Heart left ventricle (tissue), 16 donors: ENCODE measurements at places on chromosomes 6 and 20. TPM values are rescaled to one million over a fixed set of nuclear protein-coding genes. Genes with fewer than 3 reads are reported as not detected.

The HLA-G gene
- not detected for total RNA-seq

The GSTA2 gene
- total RNA-seq: not detected

The NKX2-4 gene
- total RNA-seq: not detected

The SPDEF gene
- total RNA-seq: 0.16 TPM

GRCh38 chr20:25310268-25310920 is 62.5 kb downstream of the PYGB start:
- H3K36me3 ChIP-seq: peaks cover 16% of the 10 kb centered on the region
- peak overlapping the region; percentile 24 for H3K4me3 ChIP-seq
- DNase-seq: no peak

- H3K4me3 ChIP-seq: no peak overlapping the region
- peaks cover 5% of the 10 kb centered on the region for H3K36me3 ChIP-seq
- H3K27ac ChIP-seq: no peak overlapping the region
- no peak for DNase-seq
- peaks cover 23% of the 10 kb centered on the region for H3K4me1 ChIP-seq
Observed at GRCh38 chr6:41679696-41680095, 41.4 kb downstream of the MDFI start.

GRCh38 chr6:108556250-108556649 is 4.5 kb upstream of the FOXO3 start:
- H3K4me1 ChIP-seq: peaks cover 14% of the 10 kb centered on the region
- H3K27me3 ChIP-seq: no peaks in the 10 kb centered on the region
- DNase-seq: no peak
- H3K27ac ChIP-seq: peak overlapping the region; percentile 99
- no peak overlapping the region for H3K4me3 ChIP-seq

- no peaks in the 10 kb centered on the region for H3K4me1 ChIP-seq
- H3K4me3 ChIP-seq: no peak overlapping the region
- H3K27ac ChIP-seq: no peak overlapping the region
- H3K36me3 ChIP-seq: no peaks in the 10 kb centered on the region
- DNase-seq: no peak
Observed at GRCh38 chr6:43936476-43936875, 166.5 kb downstream of the VEGFA start.

DNA sequence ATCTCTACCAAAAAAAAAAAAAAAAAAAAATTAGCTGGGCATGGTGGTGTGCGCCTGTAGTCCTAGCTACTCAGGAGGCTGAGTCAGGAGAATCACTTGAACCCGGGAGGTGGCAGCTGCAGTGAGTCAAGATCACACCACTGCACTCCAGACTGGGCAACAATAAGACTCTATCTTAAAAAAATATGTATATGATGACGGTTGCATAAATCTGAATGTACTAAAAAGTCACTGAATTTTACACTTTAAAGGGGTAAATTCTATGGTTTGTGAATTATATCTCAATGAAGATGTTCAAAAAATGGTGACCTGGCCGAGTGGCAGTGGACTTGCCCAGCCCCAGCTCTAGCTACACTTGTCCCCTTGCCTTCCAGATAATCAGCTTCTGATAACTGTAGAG is 10.4 kb upstream of the ABCC10 start:
- H3K4me1 ChIP-seq: no peaks in the 10 kb centered on the region
- H3K27ac ChIP-seq: no peak overlapping the region
- DNase-seq: no peak
- H3K4me3 ChIP-seq: no peak overlapping the region
- H3K36me3 ChIP-seq: no peaks in the 10 kb centered on the region

GRCh38 chr6:135306740-135307420 is 125.8 kb downstream of the MYB start:
- no peak overlapping the region for H3K4me3 ChIP-seq
- no peaks in the 10 kb centered on the region for H3K27me3 ChIP-seq
- no peak overlapping the region for H3K27ac ChIP-seq
- no peak for DNase-seq

DNA sequence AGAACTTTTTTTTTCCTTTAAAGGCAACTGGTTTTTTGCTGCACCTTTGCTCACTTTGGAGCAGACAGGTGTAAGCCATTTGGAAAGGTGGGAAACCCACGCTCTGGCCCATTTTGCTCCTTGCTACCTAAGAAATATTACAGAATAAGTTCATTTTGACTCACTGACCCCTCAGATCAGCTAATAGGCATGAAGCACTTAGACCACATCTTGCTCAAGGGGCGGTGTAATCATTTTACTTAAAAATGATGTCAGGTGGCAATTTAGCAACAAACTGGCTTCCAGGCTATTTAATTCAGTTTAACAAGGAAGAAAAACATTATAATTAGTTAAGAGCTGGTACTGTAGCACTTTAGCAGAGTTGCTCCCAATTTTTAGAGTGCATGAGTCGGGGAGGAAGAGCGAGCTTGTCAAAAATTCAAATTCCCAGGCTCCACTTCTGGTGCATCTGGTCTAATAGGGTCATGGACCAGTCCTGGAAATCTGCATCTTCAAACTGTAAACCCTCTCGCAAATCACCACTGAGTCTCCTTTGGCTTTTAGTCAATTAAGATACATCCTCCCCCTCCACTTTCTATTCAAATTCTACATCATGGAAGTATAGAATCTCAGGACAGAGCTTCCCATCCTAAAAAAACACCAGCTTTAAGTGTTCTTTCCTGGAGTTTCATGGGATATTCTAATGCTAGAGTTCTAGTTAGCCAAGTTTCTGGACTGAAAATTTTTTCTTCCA is 38.2 kb downstream of the JAG1 start:
- peaks cover 16% of the 10 kb centered on the region for H3K36me3 ChIP-seq
- DNase-seq: no peak
- H3K27me3 ChIP-seq: no peaks in the 10 kb centered on the region
- H3K27ac ChIP-seq: peak overlapping the region; percentile 61
- peaks cover 75% of the 10 kb centered on the region for H3K4me1 ChIP-seq
- H3K4me3 ChIP-seq: no peak overlapping the region

DNA sequence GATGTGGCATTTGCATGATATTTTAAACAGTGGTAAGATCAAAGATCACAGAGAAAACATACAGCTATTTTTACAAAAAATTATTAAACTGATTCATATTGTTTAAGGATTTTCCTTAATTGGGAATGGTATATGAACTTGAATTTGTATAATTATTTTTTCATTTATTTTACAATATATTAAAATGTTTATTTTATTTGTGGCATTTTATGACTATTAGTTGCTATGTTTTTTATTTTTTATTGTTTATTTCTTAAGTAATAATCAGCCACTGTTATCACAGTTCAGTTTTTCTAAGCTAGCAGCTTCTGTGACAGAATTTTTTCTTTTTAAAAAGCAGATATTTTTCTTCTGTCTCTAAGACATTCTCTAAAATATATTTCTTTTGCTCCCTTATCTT is 387.0 kb upstream of the KHDRBS2 start:
- no peaks in the 10 kb centered on the region for H3K36me3 ChIP-seq
- no peak for DNase-seq
- H3K4me3 ChIP-seq: no peak overlapping the region
- H3K4me1 ChIP-seq: no peaks in the 10 kb centered on the region
- no peak overlapping the region for H3K27ac ChIP-seq

DNA sequence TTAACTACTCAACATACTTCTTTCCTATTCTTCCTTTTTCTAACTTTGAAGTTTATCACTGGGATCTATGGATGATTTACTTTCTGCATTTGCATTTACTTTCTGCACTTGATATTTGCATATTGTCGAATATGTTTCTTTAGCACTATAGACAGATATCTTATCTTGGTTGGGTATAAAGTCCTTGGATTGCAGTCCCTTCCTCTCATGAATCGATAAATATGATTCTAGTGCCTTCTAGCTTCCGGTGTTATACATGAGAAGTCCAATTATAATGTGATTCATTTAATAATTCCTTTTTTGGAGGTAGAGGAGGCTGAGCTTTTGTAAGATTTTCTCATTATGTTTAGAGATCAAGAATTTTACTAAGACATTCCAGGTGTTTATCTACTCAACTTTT is 321.2 kb upstream of the RUNX2 start:
- H3K4me1 ChIP-seq: no peaks in the 10 kb centered on the region
- no peaks in the 10 kb centered on the region for H3K36me3 ChIP-seq
- H3K27ac ChIP-seq: no peak overlapping the region
- DNase-seq: no peak

GRCh38 chr20:40770564-40771307 is 81.7 kb upstream of the MAFB start:
- H3K36me3 ChIP-seq: no peaks in the 10 kb centered on the region
- peaks cover 9% of the 10 kb centered on the region for H3K4me1 ChIP-seq
- DNase-seq: no peak
- no peak overlapping the region for H3K4me3 ChIP-seq

DNA sequence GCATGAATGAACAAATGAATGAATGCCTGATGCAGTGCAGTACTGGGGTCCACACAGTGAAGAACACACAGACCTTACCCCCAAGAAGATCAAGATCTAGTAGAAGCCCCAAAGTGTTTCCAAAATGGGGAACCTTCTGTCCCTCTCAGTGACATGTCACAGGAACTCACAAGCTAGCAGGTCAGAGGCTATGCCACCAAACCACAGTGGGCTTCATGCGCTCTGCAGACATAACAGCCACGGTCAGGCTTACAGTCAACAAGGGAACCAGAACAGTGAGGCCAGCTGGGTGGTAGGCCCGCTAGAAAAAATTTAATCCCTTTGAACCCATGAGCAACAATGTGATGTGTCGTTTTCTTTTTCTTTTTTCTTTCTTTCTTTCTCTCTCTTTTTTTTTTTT is 20.2 kb upstream of the ARFGEF2 start:
- no peaks in the 10 kb centered on the region for H3K36me3 ChIP-seq
- DNase-seq: no peak
- H3K4me3 ChIP-seq: no peak overlapping the region
- H3K27me3 ChIP-seq: no peaks in the 10 kb centered on the region
- no peak overlapping the region for H3K27ac ChIP-seq

GRCh38 chr6:99344289-99344688 is 5.2 kb downstream of the FAXC start:
- H3K4me3 ChIP-seq: no peak overlapping the region
- H3K4me1 ChIP-seq: no peaks in the 10 kb centered on the region
- no peak overlapping the region for H3K27ac ChIP-seq
- no peaks in the 10 kb centered on the region for H3K27me3 ChIP-seq
- no peaks in the 10 kb centered on the region for H3K36me3 ChIP-seq
